Urinary bladder (tissue), 4 donors: ENCODE measurements at places on chromosomes 6 and 20. TPM values are rescaled to one million over a fixed set of nuclear protein-coding genes. Genes with fewer than 3 reads are reported as not detected.

DNA sequence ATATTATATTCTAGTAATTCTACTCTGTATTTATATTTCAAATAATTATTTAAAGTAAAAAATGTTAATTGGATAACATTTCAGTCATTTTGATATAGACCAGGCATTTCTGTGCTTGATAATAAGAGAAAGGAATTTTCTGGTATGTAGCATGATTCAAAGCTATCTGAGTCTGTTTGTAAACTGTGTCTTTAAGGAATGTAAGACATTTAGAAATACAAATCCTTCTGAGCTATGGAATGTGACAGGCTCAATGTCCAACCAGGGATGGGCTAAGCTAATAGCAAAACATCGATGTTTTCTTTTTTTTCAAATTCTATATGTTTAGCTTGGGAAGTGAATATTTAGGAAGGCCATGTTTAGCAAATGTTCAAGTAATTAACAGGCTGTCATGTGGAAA is 41.5 kb upstream of the FAM83B start:
- DNase-seq = no peak

- no peak for DNase-seq
Measured at GRCh38 chr20:11810311-11811083, 107.2 kb upstream of the BTBD3 start.

- no peak for DNase-seq
Measured at GRCh38 chr20:18831830-18832499, 18.4 kb downstream of the SCP2D1 start.

DNA sequence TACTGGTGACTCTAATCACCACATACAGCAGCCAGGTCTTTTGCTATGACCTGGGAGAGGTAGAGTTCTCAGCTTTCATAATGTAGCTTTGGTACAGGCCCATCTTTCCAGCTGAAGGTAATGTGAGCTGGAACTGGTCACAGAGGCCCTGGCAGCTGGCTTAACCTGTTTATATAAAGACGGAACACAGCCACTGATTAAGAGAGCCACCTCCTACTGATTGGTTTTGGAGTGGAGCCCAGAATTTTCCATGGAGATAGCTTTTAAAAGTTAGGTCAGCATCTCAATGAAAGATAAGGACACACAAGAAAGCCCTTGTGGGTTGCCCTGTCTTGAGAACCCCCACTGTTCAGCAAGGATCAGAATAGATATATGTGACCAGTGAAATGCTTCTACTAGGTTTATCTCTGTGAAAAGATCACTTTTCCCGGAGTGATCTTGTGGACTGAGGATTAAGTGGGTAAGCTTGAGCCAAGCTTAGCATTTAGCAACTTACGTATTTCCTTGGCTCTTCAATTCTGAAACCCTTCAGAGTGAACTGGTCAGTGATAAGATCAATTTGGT is 213.7 kb upstream of the CITED2 start:
- DNase-seq = no peak

- DNase-seq = no peak
Measured at GRCh38 chr20:20802328-20802727, 89.9 kb upstream of the RALGAPA2 start.

GRCh38 chr6:16711546-16712254 is 49.6 kb downstream of the ATXN1 start:
- no peak for DNase-seq

DNA sequence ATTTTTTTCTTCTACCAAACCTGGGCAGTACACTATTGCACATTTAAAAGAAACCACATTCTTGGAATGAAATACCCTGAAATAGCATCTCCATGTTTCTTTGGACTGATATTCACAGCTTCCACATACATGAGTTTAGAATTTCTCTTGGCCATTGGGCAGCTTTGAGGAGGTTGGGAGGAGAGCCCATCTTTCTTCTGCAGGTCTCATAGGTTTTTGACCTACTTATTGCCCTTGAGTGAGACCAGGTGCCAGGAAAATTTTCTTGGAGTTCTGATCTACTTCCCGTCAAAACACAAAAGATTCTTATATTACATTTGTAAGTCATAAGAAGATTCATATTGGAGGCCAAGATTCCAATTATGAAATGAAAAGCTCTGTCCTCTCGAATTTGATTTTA is 212.0 kb downstream of the IBTK start:
- no peak for DNase-seq

GRCh38 chr6:44120692-44121443 is 6.4 kb downstream of the MRPL14 start:
- no peak for DNase-seq

Gene RHAG
- total RNA-seq = 1.0 TPM

DNA sequence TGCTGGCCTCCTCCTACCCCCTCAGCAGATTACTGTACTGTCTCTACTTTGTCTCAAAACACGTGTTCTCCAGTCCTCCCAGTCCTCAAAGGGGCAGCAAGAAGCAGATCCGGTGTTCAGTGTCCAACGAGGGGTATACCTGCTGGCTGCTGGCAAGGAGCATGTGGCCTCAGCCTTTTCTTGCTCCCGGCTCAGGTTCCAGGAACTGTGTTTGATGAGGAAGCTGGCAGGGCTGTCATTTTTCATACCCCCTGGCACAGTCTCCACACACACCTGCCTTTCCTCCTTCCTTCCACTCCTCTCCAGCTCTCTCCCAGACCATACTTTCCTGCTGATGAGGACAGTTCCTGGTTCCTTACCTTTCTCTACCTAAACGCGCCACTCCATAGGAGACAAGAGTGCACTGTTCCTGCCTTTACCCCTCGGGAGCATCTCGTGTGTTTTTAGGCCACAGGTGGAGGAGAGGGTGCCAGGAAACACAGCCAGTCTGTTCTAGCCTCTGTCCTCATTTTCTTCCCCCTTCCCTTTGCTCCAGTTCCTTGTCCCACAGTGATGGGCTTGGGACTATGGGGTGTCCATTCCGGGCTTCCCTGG is 77.2 kb downstream of the SSR1 start:
- DNase-seq = no peak

Gene FAM209A
- not detected for total RNA-seq

- no peak for DNase-seq
Measured at GRCh38 chr20:6651561-6651960, 115.9 kb upstream of the BMP2 start.

DNA sequence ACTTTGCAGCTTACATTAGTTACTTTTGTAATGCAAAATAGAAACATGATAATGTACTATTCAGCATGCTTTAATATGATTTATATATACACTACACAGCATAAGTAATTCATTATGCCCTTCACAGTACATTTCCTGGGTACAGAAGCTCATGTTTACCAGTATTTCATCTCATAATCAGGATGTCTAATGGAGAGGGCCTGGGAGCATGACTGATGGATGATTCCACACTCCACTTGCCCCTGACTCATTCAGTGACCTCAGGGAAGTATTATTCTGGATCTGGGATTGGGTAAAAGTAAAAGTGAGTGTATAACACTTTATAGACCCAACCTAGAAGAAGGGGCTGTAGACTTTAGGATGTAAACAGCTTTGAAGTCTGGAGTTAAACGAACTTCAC is 31.4 kb upstream of the BACH2 start:
- DNase-seq = no peak

DNA sequence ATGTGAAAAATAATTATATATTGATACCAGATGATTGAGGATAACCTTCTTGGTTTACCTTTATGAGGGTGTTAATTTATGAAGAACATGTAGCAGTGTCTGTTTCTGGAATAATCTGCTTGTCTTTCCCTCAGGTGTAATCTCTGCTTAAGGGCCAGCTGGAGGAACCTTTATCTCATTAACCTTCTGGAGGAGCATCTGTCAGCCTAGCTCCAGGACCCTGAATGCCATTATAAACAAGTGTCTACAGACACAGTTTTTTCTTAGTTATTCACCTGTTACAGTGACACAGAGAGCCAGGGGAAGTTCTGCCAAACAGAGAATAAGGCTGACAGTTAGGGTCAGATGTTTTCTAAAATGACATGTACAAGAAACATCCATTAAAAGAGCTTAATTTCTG is at the start of gene IMPG1:
Gene IMPG1, minus strand, starts transcription at position 101 of the 400 bp plus-strand sequence. CDS start 174 bp downstream, outside the sequence.
- no peak for DNase-seq

Gene CCN6
- not detected for total RNA-seq

Gene SLC16A10
- total RNA-seq = 5.4 TPM

- no peak for DNase-seq
Measured at GRCh38 chr6:126156973-126157372, 170.6 kb downstream of the TRMT11 start.

GRCh38 chr6:71033171-71033570 is 76.3 kb upstream of the B3GAT2 start:
- DNase-seq = no peak

Gene SLC17A1
- total RNA-seq = not detected

DNA sequence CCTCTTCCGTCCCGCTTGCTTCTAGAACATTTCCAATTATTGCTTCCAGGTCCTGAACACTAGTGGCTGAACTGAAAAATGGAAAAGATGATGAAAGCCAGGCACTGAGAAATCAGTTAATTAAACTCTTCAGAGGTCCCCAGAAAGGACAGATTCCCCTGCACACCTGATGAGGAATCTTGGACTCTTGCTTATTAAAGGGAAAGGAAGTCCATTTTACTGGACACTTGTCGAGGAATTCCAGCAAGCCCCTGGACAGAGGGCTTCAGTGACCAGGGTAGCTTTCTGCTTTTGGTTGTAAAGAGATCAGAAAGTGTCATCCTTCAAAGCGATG is 47.8 kb upstream of the CDYL start:
- DNase-seq = no peak

Gene CTAGE9
- total RNA-seq = not detected

DNA sequence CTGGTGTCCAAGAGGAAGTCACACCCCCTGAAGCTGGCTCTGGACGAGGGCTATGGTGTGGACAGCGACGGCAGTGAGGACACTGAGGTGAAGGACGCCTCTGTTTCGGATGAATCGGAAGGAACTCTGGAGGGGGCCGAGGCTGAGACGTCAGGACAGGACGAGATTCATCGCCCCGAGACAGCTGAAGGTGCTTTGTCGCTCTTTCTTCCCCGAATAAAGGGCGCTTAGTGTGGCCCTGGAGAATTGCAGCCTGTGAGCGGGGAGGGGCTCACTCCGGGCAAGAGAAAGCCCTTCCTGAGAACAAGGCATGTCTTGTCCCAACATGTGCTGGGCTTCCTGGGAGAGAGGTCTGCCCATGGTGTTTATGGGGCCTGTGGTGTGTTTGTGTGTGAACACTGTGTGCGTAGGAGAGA is 41.4 kb downstream of the MYT1 start:
- no peak for DNase-seq

DNA sequence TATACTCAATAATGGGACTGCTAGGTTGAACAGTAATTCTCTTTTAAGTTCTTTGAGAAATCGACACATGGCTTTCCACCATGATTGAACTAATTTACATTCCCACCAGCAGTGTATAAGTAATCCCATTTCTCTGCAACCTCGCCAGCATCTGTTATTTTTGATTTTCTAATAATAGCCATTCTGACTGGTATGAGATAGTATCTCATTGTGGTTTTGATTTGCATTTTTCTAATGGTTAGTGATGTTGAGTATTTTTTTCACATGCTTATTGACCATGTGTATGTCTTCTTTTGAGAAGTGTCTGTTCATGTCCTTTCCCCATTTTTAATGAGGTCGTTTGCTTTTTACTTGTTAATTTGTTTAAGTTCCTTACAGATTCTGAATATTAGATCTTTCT is 66.5 kb downstream of the STK4 start:
- DNase-seq = no peak

DNA sequence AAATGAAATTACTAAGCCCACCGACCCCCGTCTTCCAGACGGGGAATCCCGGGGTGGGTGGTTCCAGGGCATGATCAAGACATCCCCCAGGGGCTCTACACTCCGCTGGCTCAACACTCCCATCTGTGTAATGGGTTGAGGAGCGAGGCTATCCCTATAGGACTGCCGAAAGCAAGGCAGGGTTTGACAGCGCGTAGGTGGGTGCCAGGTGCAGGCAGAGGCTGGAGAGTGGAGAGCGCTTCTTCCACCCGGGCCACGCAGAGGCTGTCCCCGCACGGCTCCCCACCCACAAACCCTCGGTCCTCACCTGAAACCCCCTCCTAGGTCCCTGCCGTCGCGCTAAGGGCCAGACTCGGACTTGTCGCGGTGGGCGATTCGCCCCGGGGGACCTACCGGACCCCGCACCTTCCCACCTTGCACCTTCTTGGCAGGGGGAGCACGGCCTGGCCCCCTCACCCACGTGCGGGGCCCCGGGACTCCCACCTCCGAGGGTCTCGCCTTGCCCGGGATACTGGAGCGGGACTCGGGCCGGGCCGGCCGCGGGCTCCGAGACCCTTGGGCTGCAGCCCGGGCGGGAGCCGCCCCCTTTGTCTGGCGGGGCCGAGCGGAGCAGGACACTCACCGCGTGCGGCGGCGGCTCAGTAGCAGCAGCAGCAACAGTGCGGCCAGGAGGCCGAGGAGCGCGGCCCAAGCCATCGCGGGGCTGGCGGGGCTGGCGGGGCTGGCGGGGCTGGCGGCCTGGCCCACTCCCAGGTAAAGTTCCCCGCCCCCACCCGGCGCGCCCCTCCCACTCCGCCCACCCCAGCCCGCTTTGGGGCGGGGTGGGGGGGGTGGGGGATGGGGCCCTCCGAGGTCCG is at the start of gene PTGIS:
Gene PTGIS, minus strand, starts transcription at position 717 of the 857 bp plus-strand sequence. Its CDS starts 21 bp downstream, at position 696.
- DNase-seq = no peak

- DNase-seq = no peak
Measured at GRCh38 chr6:159760602-159761057, 1.2 kb upstream of the ACAT2 start.

DNA sequence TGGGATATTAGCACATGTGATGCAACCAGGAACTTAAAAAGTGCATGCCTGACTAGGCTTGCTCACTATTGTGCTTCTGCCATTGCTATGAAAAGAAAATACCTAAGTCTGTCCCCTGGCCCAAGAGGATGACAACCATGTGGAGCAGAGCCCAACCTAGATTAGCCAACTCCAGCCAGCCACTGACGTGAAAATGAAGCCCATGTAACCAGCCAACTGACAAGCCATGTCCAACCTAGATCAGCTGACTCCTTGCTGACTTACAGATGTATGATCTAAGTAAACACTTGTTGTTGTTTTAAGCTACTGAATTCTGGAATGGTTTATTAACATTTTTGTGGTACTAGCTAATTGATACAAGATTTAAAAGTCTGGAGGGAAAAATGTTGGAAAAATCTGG is 47.5 kb downstream of the PIGU start:
- no peak for DNase-seq

Gene SLC32A1
- total RNA-seq = not detected

Gene ARMC2
- total RNA-seq = 7.2 TPM

Gene C6orf52
- not detected for total RNA-seq

DNA sequence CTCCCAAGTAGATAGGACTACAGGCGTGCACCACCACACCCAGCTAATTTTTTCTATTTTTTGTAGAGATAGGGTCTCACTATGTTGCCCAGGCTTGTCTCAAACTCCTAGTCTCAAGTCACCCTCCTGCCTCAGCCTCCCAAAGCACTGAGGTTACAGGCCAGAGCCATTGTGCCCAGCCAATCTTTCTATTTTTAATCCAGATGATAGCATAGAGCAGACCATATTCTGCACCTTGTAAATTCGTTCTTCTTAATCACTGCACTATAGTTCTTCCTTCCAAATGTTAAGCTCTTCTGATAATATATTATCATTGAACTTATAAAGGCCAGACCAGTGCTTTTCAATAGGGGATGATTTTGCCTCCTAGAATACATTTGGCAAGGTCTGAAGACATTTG is 24.0 kb upstream of the CNKSR3 start:
- DNase-seq = no peak
